ENCODE measurements at places on chromosomes 3 and 15.
A peak's percentile ranks its signal among the peaks of the same experiment; 100 is the strongest.

- DNase-seq: no peak
Observed at GRCh38 chr3:17195856-17196604, 311.3 kb downstream of the PLCL2 start.

DNA sequence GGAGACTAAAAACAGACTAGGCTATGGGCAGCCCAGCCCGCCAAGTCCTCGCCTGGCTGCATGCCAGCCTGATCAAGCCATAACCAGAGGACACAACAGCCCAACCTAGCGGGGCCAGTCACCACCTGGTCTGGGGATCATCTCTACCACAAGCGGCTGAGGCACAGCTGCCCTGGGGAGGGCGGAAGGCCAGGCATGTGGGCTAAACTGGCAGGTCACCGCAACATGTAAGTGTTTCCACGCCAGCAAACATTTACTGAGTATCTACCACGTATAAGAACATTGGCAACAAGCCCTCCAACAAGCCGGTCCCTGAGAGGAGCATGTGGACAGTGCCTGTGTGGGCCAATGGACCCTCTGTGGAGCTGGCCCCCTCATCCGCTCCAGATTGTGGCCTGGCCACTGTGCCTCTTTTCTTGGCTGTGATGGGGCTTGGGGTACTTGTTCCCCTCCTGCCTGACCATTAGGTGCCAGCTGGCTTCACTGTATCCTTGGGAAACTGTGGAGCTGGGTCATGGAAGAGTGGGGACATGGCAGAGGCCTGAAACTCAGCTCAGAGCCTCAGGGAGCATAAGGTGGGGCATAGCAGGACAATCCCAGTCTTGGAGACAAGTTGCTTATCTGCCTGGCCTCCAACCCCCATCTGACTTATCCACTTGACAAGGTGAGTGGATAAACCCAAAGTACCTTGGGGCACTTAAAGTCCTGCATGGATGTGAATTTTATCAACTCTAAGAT is 9.0 kb downstream of the UBXN7 start:
- DNase-seq: no peak

- DNase-seq: no peak
Observed at GRCh38 chr3:171825222-171825828, 15.0 kb upstream of the PLD1 start.

DNA sequence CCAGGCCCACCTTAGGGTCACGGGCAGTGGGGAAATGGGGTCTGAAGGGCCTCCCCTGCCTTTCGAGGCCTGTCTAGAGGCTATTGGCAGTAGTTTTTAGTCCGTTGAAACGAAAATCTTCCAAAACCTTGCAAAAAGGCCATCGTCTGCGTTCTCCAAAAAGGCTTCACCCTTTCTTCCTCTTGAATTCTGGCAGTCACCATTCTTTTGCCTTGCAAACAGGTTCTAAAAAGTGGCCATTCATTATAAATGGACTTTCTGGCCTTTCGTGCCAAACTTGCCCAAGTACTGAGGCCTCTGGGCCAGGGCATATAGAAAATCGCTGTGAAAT is 367 bp upstream of the TARS3 start:
- DNase-seq: no peak

- DNase-seq: no peak
Observed at GRCh38 chr3:11479221-11479620, 164.5 kb downstream of the VGLL4 start.

- no peak for DNase-seq
Observed at GRCh38 chr3:157738441-157738840, 235.2 kb upstream of the VEPH1 start.

- DNase-seq: no peak
Observed at GRCh38 chr3:46882377-46883053, 5.0 kb downstream of the PTH1R start.

DNA sequence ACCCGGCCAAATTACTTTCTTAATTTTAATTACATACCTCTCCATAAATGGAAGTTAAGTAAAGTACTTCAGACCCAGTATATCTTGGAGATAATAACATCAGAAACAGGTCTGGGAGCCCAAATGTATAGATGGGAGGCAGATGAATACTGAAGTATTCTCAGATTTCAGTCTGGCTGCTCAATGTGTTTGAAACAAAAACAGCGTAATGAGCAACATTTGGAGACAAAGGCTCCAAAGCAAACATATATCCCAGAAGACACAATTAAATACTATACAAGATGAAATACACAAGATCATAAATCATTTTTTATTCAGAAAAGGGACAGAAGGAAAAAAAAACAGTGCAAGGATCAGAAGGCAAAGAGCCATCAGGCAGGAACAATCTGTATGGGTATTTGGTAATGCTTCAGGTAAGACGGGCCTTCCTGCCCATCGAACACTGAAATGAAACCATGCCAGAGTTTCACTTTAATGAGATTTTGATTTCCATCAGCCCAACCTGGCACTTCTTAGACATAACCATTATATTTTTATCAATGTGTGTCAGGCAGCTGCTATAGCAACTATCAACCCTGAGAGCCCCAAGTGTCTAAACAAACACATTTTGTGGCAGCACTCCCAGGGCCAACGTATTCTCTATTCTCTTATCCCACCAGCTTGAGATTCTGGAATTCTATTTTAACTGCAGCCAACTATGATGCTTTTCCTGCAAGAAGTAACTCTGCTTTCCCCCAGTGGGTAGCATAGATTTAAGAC is 210.8 kb downstream of the STT3B start:
- DNase-seq: no peak

DNA sequence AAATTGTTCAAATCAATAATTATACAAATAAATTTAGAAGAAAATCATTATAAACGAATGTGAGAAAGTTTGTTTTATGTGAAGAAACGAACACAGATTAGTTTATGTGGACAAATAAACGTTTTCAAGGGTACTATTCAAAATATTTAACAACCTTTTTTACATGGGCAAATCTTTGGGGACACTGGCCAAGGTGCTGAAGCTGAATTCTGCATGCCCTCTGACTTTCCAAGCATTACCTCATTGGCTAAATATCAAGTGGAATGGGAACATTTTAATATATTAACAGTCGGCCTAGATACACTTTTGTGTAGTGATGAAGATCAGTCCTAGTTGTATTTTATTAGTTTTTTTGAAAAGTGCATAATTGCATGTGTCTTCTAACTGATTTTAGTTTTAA is 636.4 kb upstream of the DPPA4 start:
- no peak for DNase-seq

DNA sequence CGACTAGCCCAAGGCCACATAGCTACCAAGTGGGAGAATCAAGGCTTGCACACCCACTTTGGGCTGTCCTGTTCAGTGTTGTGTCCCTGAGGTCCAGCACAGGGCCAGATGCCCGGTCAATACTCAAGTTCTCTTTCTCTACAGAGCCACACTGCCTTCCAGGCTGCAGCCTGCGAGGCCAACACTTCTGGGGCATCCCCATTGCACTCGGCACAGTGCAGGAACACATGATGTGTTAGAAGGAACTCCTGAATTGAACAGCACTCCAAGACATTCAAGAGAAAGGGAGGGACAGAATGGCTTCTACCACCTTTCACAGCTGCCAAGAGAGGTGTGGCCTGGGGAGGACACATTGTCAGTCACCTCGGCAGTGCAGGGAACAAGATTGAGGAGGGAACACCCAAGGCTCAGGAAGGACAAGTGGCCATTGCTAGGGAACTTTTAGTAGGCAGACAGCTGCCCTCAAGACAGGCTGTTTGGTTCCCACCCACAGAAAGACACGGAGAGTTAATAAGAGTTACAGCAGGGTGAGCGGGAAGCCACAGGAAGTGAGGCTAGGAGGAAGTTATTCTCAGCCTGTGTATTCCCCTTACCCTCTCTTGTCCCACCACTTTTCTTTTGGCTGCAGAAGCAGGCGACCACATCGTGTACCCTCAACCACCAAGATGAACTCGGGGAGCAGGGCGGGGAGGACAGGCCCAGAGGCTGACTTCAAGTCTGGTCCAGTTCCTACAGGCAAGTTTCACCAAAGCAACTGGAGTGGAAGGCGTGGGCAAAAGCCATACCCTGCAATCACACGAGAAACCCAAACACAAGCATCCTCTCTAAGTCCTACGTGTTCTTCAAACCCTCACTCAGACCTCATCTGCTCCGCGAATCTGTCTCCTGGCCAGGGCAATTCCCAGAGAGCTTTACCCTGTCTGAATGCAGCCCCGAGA is 69.4 kb downstream of the SRGAP3 start:
- no peak for DNase-seq

DNA sequence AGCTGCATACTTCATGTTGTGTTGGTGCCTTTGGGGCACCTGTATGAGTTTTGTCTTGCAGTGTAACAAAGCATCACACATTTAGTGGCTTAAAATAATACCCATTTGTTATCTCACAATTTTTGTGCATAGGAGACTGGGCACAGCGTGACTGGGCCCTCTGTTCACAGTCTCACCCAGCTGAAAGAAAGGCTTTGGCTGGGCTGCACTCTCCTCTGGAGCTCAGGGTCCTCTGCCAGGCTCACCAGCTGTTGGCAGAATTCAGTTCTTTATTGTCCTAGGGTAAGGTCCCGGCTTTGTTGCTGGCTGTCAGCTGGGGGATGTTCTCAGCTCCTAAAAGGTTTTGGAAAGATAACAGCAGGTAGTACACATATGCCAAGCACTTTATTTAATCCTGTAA is 263.3 kb downstream of the CLSTN2 start:
- no peak for DNase-seq

GRCh38 chr15:43845421-43845820 is 18.6 kb downstream of the WDR76 start:
- DNase-seq: no peak

DNA sequence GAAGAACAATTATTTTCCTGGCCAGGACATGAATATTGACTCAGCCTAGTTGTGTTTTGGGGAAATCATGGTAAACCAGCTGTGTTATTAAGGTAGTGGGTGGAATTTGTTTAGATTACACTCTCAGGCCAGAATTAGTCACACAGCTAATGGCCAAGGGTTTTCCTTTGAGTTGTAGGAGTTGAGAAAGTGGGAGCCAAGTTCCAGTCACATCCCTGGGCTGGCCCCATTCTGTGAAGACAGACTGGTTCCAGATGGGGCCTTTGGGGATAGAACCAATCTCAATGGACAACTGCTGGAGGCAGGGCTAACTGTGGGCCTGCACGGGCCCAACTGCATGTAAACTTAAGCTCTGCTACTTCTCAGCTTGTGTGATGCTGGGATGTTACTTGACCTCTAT is 1.4 kb upstream of the RASL12 start:
- DNase-seq: no peak

DNA sequence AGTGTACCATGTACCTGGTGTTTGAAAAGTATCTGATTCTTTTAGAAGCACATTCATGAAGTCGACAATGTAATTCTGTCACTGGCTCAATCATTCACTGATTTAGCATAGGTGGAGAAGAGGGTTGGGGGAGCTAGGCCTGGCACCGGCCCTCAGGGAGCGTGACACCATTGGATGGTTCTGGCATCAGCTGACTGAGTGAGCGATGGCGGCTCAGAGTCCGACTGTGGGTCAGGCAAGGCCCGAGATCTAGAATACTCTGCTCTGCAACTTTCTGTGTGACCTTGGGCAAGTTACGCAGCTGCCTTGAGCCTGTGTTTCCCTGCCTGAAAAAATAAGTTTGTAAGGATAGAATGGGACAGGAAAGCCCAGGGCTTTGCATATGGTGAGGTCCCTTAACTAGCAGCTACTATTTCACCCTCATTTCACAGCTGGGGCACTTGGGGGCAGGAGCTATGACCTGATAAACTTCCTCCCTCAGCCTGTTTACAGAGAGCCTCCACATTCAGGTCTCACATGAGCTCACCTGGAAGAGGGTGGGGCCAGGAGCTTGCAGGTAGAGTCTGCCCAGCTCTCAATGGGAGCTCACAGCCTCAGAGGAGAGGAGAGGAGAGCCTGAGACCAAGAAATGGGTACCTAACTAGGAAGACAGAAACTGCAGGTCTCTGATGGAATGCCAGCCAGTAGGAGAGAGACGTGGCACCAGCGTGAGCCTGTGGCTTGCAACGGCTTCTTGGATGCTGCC is 153.7 kb upstream of the TLE3 start:
- DNase-seq: no peak

DNA sequence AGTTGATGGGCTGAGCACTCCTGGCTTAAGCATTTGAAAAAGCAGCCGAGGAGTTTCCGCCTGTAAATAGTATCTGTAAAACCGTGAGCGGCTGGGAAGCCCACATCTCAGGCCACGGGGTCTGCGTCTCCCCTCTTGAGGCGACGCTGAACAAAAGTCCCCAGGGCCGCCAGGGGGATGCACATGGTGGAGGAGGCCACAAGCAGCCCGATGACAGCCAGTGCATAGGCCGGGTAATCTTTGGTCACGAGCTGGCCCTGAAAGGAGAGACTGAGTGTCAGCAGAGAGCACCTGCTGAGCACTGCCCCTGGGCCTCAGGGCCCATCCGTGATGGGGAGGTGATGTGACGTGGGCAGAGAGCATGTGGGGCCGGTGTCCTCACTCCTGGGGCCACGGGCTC is 37.5 kb downstream of the SLC6A20 start:
- no peak for DNase-seq

GRCh38 chr3:64316971-64317370 is 91.7 kb upstream of the PRICKLE2 start:
- no peak for DNase-seq

DNA sequence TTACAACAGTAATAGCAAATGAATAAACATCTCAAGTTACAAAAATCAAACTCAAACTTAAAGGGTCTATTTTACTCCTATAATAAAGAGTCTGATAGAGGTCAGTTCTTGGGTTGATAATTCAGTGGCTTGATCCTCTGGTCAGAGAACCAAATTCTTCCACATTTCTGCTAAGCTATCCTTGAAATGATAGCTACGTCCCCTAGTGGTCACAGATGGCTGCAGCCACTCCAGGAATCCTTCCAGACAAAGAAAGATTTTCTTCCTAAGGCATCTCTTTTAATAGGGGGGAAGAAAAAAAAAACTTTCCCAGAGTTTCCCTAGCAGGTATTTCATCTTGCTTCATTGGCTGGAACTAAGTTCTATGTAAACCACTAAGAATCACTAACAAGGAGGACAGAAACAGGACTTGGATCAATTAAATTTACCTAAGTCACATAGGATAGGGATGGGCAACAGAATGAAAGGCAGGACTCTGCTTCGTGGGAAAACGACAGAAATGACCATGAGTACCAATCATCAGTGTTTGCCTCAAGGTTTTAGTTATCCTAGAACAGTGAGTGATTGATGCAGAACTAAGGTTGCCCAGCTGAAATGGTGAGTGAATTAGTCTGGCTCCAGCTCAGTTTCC is 160.7 kb downstream of the STAC start:
- DNase-seq: peak; percentile 8

- DNase-seq: no peak
Observed at GRCh38 chr15:55770806-55771205, 27.9 kb upstream of the PRTG start.

DNA sequence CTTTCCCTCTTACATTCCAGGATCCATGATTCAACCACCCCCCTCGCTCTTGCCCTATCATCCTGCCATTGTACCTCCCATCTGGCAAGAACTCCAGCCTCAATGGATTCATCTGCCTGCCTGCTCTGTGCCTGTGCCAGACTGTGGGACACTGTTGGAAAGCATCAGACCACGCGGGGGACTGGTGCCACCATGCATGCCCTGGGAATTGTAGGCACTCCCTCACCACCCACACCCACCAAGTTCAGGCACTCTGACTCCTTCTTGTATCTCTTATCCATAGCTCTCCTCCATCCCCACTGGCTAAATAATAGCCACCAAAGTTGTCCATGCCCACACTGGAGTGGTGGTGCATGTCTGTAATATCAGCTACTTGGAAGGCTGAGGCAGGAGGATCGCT is 143.8 kb downstream of the TPRA1 start:
- no peak for DNase-seq
